Left ventricle myocardium inferior (tissue), 1 donor: ENCODE measurements at places on chromosomes 4 and X. TPM values are rescaled to one million over a fixed set of nuclear protein-coding genes. Genes with fewer than 3 reads are reported as not detected.

The UCP1 gene
- not detected for total RNA-seq

The ZCCHC18 gene
- 0.99 TPM for total RNA-seq

The FRG2 gene
- not detected for total RNA-seq

GRCh38 chrX:129655547-129656249 lies 942 bp upstream of the APLN start:
- no peaks in the 10 kb centered on the region for H3K27me3 ChIP-seq
- peak overlapping the region; percentile 80 for H3K27ac ChIP-seq
- peaks cover 37% of the 10 kb centered on the region for H3K4me1 ChIP-seq

- H3K27me3 ChIP-seq = no peaks in the 10 kb centered on the region
- no peak overlapping the region for H3K4me3 ChIP-seq
- H3K27ac ChIP-seq = no peak overlapping the region
- H3K36me3 ChIP-seq = no peaks in the 10 kb centered on the region
- no peaks in the 10 kb centered on the region for H3K4me1 ChIP-seq
Measured at GRCh38 chr4:162457071-162457865, 293.5 kb upstream of the FSTL5 start.
